NCI-H1417 (cell line): ENCODE measurements at places on chromosomes 7 and 10.

DNA sequence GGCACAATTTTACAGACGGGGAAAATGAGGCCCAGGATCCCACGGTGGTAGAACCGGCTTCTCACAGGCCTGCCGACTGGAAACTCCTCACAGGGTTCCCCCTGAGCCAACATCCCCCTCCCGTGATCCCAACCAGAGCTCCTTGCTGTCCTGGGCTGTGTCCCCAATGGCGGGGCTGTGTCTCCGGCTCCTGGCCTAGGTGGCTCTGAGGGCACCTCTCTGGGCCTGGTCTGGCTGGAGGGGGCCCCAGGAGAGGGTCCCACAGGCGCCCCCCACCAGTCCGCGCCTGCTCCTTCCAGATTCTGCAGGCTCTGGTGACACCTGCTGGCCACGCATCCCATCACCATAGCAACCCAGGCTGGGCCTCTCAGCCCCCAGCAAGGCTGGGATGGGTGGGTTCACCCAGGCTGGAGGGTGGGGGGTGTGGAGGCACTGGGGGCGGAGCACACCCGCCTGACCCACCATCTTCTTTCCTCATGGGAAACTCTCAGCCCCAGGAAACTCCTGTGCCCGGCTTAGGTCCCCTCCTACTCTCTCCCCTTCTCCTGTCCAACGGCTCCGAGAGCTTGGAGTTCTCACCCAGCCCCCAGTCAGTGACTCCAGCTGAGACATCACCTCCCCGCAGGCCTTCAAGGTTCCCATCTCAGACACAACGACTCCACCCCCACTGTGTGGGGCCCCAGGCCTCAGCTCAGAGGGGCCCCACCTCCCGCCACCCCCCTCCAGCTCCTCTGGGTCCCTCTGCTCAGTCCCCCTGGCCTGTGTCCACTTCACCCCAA is 27.1 kb upstream of the TNRC18 start:
- DNase-seq = peak; percentile 32

GRCh38 chr7:158587162-158588084 is at the start of gene PTPRN2:
Gene PTPRN2, minus strand, starts transcription at chr7:158587823.
- DNase-seq = peak; percentile 83

- no peak for DNase-seq
Measured at GRCh38 chr7:131623154-131623553, 66.7 kb upstream of the PODXL start.

- no peak for DNase-seq
Measured at GRCh38 chr10:115939101-115939854, 333.7 kb downstream of the GFRA1 start.

- peak; percentile 6 for DNase-seq
Measured at GRCh38 chr10:76868098-76868977, 769.3 kb downstream of the KCNMA1 start.

DNA sequence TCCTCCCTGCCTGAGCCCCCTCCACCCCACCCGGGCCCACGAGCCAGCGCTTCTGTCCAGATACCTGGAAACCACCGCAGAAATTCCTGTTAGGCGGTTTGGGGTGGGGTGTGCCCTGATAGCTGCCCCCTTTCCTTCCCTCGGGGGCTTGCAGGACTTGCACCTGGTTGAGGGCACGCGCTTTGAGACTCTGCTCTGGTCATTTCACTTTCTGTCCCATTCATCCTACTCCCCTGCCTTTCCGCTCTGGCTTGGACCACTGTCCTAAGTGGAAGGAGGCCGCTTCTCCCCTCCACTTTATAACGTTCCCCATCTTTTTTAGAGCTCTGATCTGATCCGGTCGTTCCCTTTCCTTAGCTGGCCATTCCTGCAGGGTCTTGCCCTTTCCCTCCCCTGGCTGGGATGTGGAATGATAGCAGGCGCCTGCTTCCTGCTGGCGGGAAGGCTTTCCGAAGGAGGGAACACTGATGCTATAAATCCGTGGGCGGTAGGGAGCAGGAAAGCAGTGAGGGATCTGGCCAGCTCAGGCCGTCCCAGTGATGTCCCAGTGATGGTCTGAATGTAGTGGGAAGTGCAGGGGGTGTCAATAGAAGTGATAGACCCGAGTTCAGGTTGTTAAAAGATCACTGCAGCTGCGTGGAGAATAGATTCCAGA is 852 bp upstream of the PRKAR1B start:
- no peak for DNase-seq

DNA sequence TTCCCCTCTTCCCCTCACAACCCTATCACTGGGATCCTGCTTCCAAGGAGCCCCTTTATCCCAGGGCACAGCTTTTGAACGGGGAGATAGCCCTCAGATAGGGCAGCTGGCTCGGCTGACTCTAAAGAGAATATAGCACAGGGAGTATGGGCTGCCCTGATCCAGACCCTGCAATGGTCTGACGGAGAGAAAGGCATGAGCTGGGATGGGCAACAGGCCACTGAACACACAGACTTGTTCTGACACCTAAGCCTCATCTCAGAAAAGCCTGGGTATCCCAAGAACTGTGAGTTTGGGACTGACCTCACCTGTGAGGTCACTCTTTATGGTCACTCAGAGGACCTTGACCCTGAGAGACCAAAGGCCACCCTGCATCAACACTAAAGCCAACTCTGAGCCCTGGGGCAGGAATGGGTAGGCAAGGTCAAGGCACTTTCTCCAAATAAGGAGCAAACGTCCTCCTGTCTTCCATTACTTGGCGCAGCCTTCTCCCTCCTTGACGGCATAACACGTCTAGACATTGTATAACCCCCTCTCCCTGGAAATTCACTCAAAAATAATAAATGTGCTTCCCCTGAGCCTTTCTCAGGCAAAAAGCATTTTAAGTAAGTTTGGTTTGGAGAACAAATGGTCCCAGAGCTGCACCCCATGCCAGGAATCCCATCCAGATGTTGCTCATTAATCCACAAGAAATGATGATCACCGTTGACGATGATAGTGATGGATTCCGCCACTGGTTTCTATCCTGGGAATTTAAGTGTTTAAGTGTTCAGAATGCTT is 8.2 kb upstream of the LRRC18 start:
- DNase-seq = no peak

- no peak for DNase-seq
Measured at GRCh38 chr10:107480781-107481180, 316.3 kb upstream of the SORCS1 start.

DNA sequence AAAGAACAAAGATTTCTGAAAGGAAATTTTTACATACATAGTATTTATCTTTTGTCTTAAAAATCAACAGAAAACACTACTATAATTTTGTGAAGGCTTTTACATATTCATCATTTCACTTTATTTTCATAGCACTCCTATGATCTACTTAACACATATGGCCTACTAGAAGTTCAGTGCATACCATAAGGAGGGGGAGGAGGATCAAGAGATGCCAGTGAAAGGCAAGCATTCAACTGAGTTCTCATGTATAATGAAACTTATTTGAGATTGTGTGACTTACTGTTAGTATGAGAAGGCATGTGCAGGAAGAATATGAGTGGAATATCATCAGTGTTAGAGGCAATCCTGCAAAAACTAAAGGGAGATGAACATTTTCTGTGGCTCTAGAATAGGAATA is 10.6 kb downstream of the BRAF start:
- DNase-seq = no peak

GRCh38 chr10:97810446-97810845 is 38.6 kb upstream of the SFRP5 start:
- DNase-seq = no peak

- no peak for DNase-seq
Measured at GRCh38 chr10:17781856-17782255, 27.3 kb upstream of the MRC1 start.

DNA sequence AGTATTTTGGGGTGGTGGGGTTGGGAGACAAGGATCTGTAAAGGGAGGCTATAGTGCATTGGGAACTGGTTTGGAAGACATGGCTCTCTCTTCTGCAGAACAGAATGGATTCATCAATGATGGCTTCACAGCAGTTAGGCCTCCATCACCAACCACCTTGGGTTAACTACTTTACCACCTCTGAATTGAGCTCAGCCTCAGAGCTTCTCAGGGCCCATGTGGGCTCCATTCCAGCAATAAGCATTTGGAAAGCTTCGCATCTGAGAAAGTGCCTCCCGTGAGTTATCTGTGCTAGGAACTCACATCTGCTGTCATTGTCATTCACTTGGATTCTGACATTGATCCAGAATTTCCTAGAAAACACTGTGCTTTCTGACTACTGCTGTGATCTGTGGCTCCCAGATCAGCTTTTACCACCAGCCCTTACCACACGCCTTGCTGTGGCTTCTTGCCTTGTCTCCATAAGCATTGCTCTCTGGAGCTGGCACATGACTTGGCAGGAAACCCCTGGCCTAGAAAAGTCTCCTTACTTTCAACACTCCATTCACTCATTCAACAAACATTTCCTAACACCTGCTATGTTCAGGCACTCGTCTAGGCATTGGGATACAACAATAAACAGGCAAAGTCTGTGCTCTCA is 70.7 kb upstream of the ADO start:
- no peak for DNase-seq

DNA sequence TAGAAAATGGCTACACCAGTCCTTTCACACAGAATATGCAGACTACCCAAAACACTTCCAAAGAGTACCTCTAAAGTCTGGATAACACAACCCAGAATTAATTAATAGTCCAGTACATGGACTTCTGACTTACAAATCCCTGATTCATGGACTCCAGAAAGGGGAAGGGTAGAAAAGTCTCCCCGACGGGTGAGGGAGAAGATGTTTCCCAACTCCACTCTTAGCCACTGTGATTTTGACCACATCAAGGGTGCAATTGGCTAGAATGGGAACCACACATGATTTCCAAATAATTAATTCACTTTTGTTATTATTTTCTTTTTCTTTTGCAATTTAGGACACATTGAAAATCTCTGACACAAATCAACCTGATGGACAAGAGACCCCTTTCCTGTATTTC is 1.4 kb downstream of the TMEM130 start:
- no peak for DNase-seq

DNA sequence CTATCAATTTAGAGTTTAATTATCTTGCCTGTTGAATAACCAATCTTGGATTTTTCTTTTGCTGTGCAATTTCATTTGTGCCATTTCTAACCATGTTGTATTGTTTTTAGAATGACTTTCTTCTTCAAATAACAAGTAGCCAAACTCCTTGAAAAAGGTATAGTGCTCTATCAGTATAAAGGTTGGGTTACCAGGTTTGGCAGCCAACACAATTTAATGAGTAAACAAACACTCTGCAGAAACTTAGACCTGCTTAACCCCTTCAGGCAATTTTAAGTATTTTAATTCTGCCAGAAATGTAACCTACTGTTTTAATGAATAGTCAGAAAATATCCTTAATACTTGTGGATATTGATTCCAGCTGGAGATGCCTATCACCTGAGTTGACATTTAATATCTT is 299.8 kb downstream of the ARL4A start:
- no peak for DNase-seq

- no peak for DNase-seq
Measured at GRCh38 chr10:12568391-12569009, 219.2 kb downstream of the CAMK1D start.

- DNase-seq = peak; percentile 21
Measured at GRCh38 chr10:15427843-15428414, 56.8 kb upstream of the FAM171A1 start.

GRCh38 chr10:119377958-119378736 is 164.4 kb downstream of the RGS10 start:
- DNase-seq = peak; percentile 42

DNA sequence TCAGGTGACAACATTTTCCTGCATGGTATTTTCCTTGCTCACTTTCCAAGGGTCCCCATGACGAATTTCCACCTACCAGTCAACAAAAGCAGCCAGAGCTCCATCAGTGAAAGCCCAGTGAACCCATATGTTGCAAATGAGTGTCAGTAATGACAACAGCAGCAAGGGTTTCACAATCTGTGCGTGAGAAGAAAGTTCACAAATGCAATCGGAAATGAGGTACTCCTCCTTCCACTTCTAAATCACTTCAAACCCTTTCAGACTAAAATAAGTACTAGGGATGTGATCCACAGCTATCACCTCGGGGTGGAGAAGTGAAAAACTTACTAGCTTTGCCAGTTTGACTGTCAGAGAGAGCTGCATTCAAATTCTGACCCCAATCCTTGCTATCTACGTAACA is 55.6 kb upstream of the BET1 start:
- no peak for DNase-seq

GRCh38 chr10:23171232-23171876 is 20.8 kb upstream of the PTF1A start:
- no peak for DNase-seq

DNA sequence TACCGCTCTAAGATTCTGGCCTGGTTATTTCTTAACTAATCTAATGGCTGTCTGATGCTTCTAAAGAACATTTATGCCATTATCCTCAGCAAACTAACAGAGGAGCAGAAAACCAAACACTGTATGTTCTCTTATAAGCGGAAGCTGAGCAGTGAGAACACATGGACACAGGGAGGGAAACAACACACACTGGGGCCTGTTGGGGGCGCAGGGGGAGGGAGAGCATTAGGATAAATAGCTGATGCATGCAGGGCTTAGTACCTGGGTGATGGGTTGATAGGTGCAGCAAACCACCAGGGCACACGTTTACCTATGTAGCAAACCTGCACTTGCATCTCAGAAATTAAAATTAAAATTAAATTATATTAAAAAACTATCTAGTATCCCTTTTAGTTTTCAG is 853.5 kb downstream of the GATA3 start:
- DNase-seq = no peak

DNA sequence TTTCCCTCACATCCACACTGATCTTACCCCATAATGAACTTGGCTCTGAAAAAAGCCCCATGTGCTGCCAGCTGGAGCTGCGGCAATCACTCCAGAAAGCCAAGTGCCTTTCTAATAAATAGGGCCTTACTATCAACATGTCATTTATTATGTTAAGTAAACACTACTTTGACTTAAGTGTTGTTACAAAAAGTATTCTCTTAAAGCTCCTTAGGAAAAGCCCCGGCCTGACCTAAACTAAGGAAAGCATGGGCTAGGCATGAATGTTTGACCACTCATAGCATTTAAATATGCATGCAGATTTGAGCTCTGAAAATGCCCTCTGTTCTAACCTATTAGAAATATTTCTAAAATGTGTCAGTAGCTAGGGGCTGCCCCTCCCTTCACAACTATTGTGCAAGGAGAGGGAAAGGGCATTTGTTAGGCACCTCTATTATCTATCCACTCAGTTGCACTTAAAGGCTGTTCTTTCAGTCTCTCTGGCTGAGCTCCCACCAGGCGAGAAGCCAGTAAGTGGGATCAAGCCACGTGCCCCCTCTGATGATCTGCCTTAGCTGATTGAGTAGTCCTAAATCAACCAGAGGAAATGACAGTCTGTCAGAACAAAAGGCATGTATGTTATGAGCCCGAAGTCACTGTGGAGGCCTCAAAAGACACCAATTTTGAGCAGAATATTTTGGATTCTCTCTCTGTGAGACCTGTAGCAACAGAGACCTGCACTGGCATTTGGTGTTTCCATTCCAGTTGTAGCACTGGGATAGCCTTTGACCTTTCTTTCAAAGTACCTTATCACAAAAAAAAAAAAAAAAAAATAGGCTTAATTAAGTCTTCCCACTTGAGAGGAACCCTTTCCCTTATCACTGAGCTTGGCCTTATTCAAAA is 77.1 kb downstream of the ITGB8 start:
- peak; percentile 86 for DNase-seq

GRCh38 chr7:34806831-34807230 is 148.8 kb downstream of the NPSR1 start:
- no peak for DNase-seq
